Stimulated activated CD8-positive, alpha-beta memory T cell treated with anti-CD3 and anti-CD28 coated beads, Interleukin-4, amount 100 ng/mL, for 4 hours (primary cell): ENCODE measurements at places on chromosomes 16 and 17.

DNA sequence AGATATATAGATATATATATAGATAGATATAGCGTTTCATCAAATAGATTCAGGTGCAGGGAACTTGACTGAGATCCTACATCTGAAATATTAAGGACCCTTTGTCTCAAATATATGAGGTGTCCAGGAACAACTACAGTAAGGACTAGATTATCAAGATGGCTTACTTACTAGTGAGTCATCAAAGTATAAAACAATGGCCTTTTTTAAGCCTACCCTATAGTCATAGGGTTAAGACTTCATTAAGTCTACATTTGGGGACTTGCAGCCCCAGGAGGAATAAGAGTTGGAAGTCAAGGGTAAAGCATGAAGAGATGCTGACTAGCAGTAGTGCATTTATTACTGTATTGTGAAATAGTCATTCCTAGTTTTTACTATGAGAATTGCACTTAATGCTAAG, 1023.4 kb downstream of the CDH11 start:
- no peak for DNase-seq

GRCh38 chr17:27978689-27979175, 63.7 kb upstream of the NLK start:
- DNase-seq = no peak

- DNase-seq = no peak
Observed at GRCh38 chr17:38424297-38424972, 3.8 kb upstream of the ARHGAP23 start.

GRCh38 chr17:37820995-37821713, 76.3 kb upstream of the HNF1B start:
- DNase-seq = no peak

DNA sequence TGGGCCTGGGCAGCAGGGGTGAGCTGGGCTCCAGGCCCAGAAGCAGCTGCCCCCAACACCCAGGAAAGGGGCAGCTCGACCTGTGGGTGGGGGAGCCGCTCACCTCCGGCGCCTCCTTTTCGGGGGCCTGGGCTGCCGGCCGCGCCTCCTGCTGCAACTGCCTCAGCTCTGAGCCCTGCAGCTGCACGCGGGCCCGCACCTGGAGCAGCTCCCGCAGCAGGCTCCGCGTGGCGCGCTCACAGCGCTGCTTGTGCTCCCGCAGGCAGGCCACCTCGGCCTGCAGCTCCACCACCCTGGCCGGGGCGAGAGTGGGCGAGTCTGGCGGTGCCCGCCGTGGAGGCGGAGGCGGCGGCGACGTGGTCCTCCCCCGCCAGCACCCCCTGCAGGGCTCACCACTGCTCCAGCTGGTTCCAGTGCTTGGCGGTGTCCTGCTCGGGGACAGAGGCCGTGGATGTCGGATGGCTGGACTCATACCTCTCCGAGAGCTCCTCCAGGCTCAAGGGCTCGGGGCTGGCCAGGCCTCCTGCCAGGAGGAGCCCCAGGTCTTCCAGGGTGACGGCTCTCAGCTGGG, 868 bp downstream of the CCDC154 start:
- no peak for DNase-seq

DNA sequence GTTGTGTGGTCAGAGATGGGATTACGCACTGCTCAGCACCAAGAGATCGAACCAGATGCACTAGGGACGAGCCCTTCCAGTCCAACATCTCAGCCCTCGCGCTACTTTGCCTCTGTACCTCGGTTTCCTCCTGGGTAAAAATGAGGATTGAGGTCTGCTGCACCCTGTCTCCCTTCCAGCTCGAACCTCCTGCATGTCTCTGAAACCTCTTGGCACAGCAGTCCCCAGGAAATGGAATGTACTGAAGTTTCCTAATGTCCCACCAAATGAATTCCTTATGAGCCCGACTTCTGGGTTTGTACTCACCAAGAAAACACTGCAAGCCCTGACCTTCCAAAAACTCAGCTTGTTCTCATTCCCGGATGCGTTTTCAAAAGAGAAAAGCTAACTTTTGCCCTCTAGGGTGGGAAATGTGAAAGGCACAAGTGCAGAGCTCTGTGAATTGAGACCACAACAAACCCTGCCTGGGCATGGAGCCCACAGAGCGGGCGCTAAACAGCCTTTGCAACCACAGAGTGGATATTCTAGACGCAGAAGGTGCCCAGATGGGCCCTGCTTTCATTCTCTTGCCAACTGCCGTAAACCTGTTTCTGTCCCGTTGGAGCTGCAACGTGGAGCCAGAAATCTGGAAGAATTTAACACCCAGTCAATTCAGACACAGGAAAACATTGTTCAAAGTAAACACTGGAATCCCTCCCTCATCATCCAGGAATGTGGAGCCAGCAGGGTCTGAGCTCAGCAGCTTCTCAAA, 10.3 kb downstream of the CDRT4 start:
- DNase-seq = no peak

GRCh38 chr16:85987750-85988078, 88.8 kb downstream of the IRF8 start:
- DNase-seq = no peak

GRCh38 chr17:2302778-2303203, 794 bp downstream of the SMG6 start:
- DNase-seq = no peak

DNA sequence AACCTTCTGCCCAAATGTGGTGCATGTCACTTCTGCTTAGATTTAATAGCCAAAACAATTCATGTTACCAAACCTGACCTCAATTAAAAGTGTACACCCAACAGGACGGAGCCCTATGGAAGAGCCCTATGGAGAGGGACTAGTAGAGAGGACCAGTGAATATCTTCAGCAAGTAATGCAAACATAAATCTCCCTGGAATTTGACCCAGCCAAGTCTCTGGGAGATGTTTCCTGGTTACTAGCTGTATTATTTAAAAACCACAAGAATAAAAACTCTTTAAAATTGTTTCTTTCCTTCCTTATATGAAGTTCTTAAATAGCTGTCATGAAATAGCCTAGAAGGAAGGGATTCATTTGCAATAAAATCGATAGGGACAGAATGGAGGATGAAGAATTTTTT, 255.8 kb downstream of the CDH11 start:
- DNase-seq = no peak

DNA sequence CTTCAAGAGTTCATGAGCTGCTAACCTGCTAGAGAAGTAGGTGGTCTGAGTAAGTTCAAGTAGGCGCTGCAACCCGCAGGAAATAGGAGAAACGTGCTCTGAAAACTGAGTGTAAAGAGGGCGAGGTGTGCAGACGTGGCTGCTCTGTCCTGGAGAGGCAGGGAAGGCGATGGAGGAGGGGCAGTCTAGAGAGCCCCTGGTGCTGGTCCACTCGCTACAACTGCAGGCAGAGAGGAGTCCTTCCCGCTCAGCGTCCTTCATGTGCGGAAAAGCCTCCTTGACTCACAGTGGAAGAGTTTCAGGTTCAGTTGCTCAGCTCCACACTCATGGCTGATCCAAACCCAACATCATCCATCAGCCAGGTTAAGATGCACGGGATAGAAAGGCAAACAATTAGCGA, 12.1 kb downstream of the ABCA3 start:
- no peak for DNase-seq

GRCh38 chr16:24013864-24014645, 178.3 kb downstream of the PRKCB start:
- no peak for DNase-seq

- no peak for DNase-seq
Observed at GRCh38 chr17:55249861-55250260, 14.9 kb upstream of the HLF start.

DNA sequence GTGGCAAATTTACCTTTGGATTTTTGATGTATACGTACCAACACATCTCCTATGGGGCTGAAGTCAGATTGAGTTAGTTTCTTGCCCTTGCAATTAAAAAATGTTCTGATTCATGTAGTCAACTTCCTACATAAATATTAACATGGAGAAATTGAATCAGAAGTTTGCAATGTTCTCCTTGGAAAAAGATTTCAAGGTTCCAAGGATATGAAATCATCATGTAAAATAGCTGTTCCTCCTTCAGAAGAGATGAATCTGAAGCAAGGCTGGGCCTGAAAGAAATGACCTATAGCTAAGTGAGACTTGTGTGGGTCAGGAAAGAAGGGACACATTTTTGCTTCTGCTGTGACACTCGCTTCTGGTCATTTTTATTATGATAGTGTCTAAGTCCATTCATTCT, 131.7 kb downstream of the RGS9 start:
- no peak for DNase-seq

DNA sequence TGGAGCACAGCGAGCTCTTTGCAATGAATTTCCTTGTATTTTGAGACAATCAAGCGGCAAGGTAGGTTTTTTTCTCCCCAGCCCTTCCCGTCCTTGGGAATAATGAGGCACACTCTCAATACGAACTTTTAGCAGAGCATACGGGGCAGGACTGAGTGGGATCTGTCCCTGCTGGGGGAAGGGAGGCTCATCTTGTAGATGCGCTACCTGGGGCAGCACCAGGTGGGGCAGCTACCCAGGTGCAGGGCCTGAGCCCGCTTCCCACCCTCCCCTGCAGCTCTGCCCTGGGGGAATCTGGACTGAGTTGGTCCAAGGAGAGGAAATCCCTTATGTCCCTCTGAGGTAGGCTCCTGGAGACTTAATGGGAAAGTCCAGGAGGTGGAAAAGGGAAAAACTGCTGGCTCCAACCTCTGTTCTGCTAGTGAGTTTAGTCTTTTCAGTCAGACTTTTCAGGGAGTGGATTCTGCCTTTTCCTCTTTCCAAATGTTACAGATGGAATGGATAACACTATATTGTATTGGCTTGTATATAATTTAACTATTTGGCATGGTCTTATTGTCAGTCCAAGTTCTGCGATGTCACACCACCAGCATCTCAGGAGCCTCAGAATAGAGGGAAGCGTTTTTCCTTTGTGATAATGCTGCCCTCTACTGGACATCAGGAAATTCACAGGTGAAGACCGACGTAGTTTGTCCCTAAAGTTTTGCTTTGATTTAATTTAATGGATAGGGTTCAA, 9.6 kb upstream of the CES1 start:
- DNase-seq = no peak

DNA sequence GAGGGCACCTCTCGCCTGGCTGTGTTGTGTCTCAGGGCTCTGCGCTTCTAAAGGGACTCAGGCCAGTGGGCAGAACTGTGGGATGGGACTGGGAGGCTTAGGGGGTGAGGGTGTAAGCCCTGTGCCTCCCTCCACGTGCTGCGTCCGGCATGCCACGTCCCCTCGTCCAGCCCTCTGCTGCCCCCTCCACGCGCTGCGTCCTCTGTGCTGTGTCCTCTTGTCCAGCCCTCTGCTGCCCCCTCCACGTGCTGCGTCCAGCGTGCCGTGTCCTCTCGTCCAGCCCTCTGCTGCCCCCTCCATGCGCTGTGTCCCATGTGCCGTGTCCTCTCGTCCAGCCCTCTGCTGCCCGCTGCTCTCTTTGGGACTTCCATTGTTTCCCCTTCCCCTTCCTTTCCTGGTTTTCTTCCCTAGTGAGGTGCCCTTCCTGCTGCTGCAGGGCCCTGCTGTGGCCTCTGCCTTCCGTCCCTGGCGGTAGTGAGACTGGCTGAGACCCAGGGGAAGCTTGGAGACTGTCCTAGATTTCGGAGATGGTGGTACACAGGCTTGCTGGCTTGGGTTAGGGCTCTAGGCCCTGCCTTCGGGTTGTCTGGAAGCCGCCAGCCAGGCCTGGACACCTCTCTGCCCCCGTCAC, 6.4 kb upstream of the ZNF750 start:
- no peak for DNase-seq

DNA sequence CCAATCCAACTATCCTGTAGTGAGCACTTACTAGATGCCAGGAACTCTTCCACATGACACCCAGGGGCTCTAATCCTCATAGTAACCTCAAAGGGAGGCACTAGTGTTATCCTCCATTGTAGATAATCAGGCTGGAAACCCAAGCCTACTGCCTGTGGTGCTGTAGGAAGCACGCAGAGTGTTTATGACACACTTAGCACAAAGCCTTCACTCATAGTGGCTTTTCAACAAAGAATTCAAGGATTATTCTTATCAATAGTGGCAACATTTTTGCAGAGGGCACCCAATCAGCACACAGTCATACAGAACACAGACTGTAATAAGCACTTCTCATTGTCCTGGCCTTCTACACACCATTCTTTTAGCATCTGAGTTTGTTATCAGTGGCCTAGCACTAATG, 18.5 kb upstream of the SOX9 start:
- no peak for DNase-seq

DNA sequence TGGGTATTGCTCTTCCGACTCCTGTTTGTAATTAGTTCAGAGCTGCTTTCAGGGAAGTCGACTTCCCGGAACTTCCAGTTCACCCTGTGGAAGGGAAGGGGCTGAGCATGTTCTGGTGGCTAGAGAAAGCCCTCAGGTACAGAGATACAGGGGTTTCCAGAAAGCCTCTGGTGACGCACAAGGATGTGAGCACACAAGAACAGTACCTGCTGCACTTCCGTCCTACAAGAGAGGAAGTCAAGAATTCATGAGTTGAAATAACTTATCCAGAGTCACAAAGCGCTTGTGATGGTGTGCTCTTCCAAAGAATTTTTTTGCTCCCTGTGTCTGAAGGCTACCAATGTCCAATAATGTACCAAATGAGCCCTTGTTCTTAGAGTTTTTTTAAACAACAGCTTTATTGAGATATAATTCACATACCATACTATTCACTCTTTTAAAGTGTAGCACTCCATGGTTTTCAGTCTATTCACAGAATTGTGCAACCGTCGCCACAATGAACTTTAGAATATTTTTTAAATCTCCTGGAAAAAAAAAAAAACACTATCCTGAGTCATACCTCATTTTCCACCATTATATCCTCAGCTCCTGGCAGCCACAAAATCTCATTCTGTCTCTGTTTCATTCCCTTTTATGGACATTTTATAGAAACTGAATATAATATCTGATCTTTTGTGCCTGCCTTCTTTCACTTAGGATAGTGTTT, 327.6 kb downstream of the CDH13 start:
- no peak for DNase-seq

- no peak for DNase-seq
Observed at GRCh38 chr16:19419698-19420075, 2.0 kb downstream of the TMC5 start.

- DNase-seq = no peak
Observed at GRCh38 chr16:84606081-84606875, 11.6 kb downstream of the COTL1 start.

- no peak for DNase-seq
Observed at GRCh38 chr16:24728891-24729242, 584 bp upstream of the TNRC6A start.

- DNase-seq = no peak
Observed at GRCh38 chr17:43477832-43478634, 5.7 kb upstream of the DHX8 start.

DNA sequence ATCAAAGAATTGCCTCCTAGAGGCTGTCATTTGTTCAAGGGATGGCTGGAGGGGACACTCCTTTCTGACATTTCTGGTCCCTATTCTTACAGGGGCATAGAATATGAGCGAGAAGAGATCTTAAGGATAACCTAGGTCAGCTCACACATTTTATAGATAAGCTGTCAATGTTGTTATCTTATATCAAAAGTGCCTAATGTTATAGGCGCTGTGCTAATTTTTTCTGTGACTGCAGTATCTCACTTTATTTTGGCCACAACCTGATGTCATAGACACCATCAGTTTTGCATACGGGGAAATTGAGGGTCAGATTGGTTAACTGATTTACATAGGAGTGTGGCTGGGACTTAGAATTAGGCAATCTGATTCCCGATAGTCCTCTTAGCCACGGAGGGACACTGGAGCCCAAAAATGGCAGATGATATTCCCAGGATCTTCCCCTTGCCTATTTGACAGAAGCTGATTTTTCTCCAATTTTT, 1.2 kb downstream of the CPD start:
- no peak for DNase-seq
